Eye (tissue), 1 donor: ENCODE measurements at places on chromosomes 3 and 15.
A peak's percentile ranks its signal among the peaks of the same experiment; 100 is the strongest.

DNA sequence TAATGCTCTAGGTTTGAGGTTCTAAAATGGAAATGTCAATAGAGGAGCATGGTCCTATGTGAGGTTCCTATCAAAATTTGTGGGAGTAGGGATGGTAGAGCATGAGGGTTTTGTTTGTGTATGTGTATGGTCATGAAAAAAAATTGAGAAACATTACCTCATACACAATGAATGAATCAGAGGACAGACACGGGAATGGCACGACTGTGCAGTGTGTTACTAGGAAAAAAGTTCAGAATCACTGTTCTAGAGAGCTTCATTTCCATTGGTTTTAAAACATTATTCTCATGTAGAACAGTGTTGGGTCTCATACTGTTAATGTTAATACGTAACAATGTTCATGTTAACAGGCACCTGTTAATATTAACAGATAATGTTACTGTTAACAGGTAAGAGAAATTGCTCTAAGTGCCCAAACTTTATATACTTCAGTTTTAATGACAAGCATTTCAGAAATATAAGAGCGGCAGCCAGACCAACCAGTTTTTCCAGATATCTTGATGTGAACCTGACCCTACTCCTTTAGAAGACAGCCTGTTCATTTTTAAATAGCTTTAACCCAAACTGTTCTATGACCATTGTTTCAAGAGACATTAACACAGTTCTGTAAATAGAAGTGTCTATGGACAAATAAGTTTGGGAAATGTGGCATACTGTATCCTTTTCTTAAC is 48.0 kb downstream of the SLC15A2 start:
- DNase-seq: no peak

DNA sequence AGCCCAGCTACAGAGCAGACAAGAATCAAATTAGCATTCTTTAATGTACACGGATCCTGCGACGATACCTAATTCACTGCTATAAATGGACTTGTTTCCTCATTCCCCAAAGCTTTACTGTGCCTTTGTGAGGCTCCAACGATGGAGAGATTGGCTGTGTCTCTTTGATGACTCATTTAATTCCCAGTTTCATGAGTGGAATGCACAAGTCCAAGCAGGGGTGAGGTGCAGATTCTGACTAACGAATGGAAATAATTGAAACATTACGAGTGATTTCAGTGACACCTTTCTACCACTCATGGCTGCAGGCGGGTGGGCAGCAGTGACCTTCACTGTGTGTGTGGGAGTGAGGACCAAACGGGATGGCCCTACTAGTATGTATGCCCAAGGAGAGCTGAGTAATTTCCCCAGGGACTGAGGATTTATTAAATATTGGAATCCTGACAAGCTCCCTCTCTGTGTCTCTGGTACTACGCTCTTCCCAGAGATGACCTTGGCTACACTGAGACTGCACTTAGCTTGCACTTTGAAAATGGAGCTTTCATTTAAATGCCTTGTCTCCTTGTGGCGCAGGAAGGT is 156.7 kb downstream of the CACNA2D3 start:
- DNase-seq: no peak

DNA sequence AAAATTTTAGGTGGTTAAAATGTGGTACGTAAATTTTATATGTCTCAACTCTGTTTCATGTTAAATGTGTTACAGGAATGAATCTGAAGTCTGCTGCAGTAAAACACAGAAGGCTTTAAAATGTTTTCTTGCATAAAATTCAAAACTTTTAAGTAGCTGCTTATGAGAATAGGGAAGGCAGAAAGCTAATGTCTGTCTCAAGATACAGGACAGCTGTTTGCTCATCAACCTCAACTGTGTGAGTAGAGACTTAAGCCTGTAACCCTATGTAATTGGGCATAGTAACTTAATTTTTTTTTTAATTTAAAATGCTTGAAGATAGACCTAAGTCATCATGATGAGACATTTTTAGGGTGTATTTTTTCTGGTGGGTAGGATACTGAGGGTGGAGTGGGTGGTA is 38.9 kb downstream of the ZFAND6 start:
- DNase-seq: no peak

DNA sequence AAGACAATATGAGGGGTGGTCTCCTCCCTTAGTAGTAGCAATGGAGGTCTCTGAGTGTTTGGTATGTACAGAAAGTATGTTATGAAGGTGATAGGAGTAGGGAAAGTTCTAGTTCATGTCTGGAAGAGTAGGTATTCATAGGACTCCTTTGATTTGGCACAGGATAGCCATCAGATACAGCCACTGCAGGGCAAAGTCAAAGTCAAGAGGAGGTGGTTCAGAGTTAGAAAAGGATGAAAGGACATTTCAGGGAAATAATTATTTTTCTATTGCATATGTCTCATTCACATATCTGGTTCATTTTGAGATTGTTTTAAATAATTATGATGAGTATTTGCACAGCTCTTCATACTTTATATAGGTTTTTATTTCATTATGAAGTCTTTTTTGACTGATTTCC is 381.1 kb downstream of the MFSD1 start:
- DNase-seq: no peak

DNA sequence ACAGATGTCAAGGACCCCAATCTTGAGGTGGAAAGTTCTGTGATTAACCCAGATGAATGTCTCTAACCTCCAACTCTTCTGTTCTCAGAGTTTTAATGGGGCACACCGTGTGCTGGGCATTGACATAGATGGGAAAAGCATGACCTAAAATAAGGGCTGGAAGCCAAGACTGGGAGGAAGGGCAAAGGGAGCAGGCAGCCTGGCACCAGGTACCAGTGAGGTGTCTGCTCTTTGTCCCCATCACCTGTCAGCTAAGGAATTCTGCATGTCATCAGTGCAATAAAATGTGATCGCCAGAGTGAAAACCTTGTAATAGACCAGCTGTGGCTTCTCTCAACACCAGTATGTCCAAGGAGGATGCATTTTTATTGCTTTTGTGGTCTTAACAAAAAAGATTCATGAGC is 143.5 kb upstream of the TPM1 start:
- no peak for DNase-seq

DNA sequence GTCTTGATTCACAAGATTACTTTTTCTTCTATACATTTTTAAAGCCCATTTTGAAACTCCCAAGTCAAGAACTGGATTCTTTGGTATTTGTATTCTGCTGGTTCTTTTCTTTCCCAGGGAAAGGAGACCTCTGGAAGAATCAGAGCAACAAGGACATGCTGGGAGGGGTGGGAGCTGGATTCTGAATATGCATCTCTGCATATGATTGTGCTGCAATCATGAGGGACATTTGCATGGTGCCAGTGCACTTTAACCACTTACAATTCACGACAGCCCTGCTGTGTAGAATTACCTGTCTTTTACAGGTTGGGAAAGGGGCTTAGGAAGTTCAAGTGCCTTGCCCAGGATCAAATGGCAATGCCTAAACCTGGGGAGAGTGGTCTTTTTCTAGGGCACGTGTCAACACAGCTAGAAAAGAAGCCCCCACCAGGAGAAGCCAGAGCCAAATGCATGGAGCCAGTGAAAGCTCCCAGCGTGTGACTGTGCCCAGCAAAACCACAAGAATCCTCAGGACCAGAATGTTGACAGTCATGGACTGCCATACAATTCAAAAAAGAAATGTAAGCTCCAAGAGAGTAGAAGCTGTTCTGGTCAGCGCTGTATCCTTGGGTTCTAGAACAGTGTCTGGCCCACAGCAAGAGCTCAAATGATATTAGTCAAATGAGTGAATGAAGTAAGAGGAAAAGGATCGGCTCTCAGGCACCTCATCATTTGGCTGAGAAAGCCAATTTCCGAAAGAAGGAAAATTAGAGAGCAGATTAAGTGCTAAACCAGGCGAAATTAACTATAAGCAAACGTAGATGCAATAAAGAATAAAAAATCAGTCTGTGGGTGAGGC is 84.5 kb upstream of the MEF2A start:
- DNase-seq: no peak

- DNase-seq: no peak
These were observed 70.3 kb downstream of the MYLK start for GRCh38 chr3:123813876-123814275.

- DNase-seq: peak; percentile 84
These were observed at the start of gene ZNF592 for GRCh38 chr15:84748274-84749110. Gene ZNF592 (plus strand): TSS chr15:84748592. CDS start chr15:84782676, 34,084 bp downstream.

DNA sequence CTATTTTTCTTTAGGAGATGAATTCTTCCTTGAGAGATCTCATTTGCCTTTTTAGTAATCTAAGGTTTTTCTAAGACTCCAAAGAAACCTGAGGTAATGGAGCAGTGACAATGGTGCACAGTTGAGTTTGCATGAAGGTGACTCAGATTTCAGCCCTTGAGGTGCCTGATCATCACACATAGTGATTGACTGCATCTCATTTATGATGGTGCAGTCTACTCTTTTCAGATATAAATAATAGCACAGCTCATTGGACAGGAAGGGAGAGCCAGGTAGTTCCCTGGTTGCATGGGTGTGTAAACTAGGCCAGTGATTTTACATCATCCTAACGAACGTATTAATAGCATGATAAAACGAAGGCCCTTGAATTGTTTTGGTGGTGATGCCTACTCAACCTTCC is 86.1 kb upstream of the SAMMSON start:
- no peak for DNase-seq

GRCh38 chr15:47820747-47821319 is 103.5 kb downstream of the SEMA6D start:
- no peak for DNase-seq

- no peak for DNase-seq
These were observed 15.8 kb upstream of the RARB start for GRCh38 chr3:25412269-25412668.

- DNase-seq: no peak
These were observed 31.2 kb upstream of the RARRES1 start for GRCh38 chr3:158763421-158763820.

- DNase-seq: no peak
These were observed 179.5 kb upstream of the PDZRN3 start for GRCh38 chr3:73804204-73804603.

GRCh38 chr3:16067837-16068471 is 106.5 kb upstream of the GALNT15 start:
- peak; percentile 55 for DNase-seq

DNA sequence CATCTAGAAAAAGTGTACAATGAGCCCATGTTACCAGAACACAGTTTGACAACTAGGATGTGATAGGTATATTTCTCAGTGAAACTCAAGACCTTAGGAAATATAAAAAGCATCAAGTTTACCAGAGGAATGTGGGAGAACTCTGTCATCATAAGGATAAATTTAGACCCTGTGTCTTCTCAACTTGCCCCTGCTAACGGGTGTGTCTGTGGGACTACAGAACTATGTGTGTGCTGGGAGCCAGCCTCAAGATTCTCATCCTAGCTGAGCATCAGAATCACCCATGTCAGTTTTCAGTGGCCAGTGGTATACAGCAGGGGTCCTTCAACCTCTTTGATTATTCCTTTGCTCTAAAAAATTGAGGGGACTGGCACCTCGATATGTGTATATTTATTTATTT is 393.3 kb downstream of the PLCL2 start:
- DNase-seq: no peak

GRCh38 chr15:26083896-26084295 is 220.8 kb upstream of the ATP10A start:
- peak; percentile 24 for DNase-seq

DNA sequence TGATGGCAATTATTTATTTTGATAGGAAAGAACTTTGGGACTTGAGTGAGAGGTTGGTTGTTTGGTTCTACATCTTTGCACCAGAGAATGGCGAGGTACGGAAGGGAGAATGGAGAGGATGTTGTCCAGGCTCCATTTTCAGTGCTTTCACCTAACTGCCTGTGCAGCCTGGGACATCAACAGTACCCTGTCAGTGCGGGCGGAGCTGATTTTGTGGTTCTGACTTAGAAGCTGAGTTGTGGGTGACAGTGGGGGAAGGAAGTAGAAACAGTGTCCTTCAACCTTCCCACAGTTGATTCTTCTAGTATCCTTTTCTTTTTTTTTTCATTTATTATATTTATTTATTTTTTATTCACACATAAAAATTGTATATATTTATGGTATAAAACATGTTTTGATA is 95.3 kb downstream of the TIGIT start:
- DNase-seq: no peak

GRCh38 chr3:125058959-125059358 is 3.2 kb upstream of the HEG1 start:
- no peak for DNase-seq

GRCh38 chr15:99092554-99093172 is 12.2 kb upstream of the SYNM start:
- DNase-seq: no peak

DNA sequence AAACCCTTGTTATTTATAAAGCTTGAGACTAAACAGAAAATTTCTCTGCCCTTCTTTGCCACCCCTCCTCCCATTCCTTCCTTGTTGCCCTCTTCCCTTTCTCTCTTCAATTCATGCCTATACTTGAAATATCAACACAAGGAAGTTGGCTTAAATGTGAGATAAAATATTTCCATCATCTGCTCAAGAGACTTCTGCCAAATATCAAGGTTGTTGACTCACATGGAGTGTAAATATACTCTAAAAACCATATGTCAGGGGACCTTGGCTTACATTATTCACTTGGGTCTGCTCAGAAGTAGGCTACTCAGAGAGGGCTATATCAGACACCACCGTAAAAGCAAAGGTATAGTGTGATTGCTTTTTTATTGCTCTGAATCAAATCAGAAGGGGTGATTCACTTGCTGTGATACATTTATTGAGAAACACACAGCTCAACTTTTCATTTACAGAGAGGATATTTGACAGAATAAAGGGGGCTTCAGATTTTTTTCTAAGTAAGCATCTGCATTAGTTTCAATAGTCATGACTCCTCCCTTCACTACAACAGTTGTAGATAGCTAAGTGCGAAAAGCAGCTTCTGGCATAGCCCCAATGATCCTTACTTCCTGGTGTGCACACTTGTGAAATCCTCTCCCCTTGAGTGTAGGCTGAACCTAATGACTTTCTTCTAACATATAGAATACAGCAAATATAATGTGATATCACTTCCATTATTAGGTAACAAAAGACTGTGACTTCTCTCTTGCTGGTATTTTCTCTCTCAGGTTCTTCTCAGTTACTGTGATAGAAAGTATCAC is 386.2 kb downstream of the EFHB start:
- no peak for DNase-seq

GRCh38 chr15:101329309-101329863 is 34.3 kb upstream of the SNRPA1 start:
- DNase-seq: no peak

- DNase-seq: no peak
These were observed 25.6 kb downstream of the SLC7A14 start for GRCh38 chr3:170560296-170560695.

DNA sequence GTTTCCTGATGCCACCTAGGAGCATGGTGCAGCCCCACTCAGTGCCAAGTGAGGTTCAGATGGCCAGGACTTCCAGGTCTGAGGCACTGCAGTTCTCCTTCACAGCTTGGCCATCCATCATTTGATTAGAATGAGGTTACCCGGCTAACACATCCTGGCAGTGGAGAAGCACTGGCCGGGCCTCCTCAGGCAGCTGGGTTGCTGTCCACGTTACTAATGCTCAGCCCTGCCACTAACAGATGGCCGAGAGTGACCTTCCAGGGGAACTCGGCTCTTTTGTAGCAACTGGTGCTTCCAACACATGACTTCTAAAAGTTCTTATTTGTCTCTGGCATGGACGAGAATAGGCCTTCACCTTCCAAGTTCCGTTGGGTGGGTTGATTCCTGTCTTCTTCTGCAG is 204.6 kb upstream of the CFAP20DC start:
- no peak for DNase-seq
